ENCODE measurements at places on chromosomes 4 and X.

- no peak for DNase-seq
Measured at GRCh38 chrX:43551590-43551989, 104.5 kb upstream of the MAOA start.

DNA sequence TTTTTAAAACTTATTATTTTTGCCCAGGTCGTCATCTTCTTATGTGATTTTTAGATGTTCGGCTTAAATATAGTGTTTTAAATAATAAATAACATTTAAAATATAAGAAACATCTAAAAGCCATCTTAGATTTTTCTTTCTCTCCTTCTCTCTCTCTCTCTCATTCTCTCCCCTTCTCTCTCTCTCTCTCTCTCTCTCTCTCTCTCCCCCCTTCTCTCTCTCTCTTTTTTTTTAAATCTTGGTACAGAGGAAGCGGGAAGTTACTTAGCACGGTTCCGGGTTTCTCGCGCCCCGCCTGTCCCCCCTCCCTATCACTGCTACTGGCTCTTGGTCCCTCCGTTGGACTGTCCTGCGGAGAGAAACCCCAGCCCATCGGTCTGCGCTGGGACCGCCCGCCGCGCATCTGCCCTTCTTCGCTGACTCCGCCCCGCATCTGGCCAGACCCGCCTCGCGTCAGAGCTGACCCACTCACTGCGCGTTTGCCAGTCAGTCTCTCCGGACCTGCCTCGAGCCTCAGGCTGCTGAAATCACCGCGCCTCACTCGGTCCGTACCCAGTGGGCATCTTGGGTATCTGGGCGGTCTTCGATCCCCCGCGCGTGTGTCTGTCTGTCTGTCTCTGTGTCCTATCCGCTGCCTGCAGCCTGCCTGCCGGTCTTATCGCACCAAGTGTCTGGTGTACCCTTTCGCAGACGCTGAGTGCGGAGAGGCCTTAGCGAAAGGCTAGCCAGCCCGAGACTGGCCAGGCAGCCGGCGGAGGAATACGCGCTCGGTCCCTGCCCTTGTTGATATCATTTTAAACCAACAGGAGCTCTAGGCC is at the start of gene PABPC5:
PABPC5 (plus strand) TSS at position 489 of the 818 bp plus-strand sequence. CDS start 739 bp downstream, outside the sequence.
- DNase-seq = peak; percentile 56

- peak; percentile 45 for DNase-seq
Measured at GRCh38 chr4:156799121-156799589, 172.4 kb downstream of the PDGFC start.

- no peak for DNase-seq
Measured at GRCh38 chrX:75038925-75039324, 113.7 kb upstream of the NEXMIF start.

DNA sequence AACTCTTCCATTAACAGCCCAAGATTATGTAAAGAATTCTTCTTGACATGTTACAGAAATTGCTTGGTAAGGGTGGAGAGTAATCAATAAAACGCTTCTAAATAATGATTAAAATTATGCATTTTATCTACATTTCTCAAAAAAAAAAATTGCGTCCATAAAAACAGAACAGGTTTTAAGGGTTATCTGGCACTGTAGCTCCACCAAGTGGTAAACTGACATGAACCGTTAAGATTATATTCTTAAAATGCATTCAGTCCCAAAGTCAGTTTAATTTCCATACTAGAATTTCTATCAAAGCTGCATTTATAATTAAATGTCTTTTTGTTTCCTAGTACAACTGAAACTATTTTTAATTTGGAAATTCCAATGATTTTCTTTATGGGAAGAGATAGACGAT is 214.0 kb upstream of the UGT8 start:
- no peak for DNase-seq
